Astrocyte (in vitro differentiated cells and primary cell): ENCODE measurements at places on chromosomes 7 and 10. TPM values are rescaled to one million over a fixed set of nuclear protein-coding genes. Genes with fewer than 3 reads are reported as not detected.
A peak's percentile ranks its signal among the peaks of the same experiment; 100 is the strongest.

Gene MYH16
- total RNA-seq: 0.11 and 0.24 TPM in 2 replicates

Gene NOS3
- 1.8 and 2.0 TPM in 2 replicates for total RNA-seq

Gene CXCL12
- total RNA-seq: 23.7 and 48.2 TPM in 2 replicates

Gene CDHR1
- 0.41 and 0.75 TPM in 2 replicates for total RNA-seq

Gene MICALL2
- total RNA-seq: 41.5 and 43.4 TPM in 2 replicates

Gene TMEM106B
- total RNA-seq: 42.8 and 42.9 TPM in 2 replicates

- H3K4me1 ChIP-seq: no peaks in the 10 kb centered on the region
- no peaks in the 10 kb centered on the region for H3K27me3 ChIP-seq
- H3K27ac ChIP-seq: no peak overlapping the region
- no peak for DNase-seq
- no peaks in the 10 kb centered on the region for H3K36me3 ChIP-seq
Measured at GRCh38 chr7:114630201-114630990, 215.8 kb downstream of the FOXP2 start.

DNA sequence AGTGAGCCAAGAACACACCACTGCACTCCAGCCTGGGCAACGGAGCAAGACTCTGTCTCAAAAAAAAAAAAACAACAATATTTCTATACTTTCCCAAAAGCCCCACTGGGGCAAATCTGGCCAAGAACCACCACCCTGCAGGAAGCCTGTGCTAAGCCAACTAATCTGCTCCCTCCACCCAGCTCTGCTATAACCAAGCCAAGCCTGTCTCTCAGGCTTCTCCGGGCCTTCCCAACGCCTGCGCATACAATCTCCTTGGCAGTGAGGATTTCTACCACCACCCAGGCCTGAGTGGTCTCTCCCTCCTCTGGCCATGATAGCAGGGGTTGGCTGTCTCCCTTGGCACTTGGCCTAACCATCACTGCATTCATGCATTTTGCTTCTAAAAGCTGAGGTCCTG, 14.2 kb downstream of the DDX56 start:
- no peak for DNase-seq
- H3K27ac ChIP-seq: no peak overlapping the region
- H3K4me3 ChIP-seq: no peak overlapping the region
- no peaks in the 10 kb centered on the region for H3K27me3 ChIP-seq

GRCh38 chr10:61785473-61786105, 115.9 kb upstream of the ARID5B start:
- no peak overlapping the region for H3K27ac ChIP-seq
- no peak overlapping the region for H3K4me3 ChIP-seq
- H3K36me3 ChIP-seq: no peaks in the 10 kb centered on the region
- H3K27me3 ChIP-seq: no peaks in the 10 kb centered on the region

GRCh38 chr7:53776323-53776722, 740.9 kb downstream of the POM121L12 start:
- H3K4me3 ChIP-seq: no peak overlapping the region
- H3K27me3 ChIP-seq: no peaks in the 10 kb centered on the region
- no peak overlapping the region for H3K27ac ChIP-seq
- no peaks in the 10 kb centered on the region for H3K36me3 ChIP-seq

- H3K27ac ChIP-seq: no peak overlapping the region
- no peak overlapping the region for H3K4me3 ChIP-seq
- H3K36me3 ChIP-seq: peaks cover 36% of the 10 kb centered on the region
- DNase-seq: no peak
- peaks cover 15% of the 10 kb centered on the region for H3K4me1 ChIP-seq
Measured at GRCh38 chr10:93431361-93431760, 50.8 kb downstream of the MYOF start.

GRCh38 chr10:109450702-109451101, 472.6 kb downstream of the XPNPEP1 start:
- H3K27ac ChIP-seq: no peak overlapping the region
- no peak overlapping the region for H3K4me3 ChIP-seq
- H3K36me3 ChIP-seq: no peaks in the 10 kb centered on the region
- H3K4me1 ChIP-seq: peaks cover 3% of the 10 kb centered on the region

DNA sequence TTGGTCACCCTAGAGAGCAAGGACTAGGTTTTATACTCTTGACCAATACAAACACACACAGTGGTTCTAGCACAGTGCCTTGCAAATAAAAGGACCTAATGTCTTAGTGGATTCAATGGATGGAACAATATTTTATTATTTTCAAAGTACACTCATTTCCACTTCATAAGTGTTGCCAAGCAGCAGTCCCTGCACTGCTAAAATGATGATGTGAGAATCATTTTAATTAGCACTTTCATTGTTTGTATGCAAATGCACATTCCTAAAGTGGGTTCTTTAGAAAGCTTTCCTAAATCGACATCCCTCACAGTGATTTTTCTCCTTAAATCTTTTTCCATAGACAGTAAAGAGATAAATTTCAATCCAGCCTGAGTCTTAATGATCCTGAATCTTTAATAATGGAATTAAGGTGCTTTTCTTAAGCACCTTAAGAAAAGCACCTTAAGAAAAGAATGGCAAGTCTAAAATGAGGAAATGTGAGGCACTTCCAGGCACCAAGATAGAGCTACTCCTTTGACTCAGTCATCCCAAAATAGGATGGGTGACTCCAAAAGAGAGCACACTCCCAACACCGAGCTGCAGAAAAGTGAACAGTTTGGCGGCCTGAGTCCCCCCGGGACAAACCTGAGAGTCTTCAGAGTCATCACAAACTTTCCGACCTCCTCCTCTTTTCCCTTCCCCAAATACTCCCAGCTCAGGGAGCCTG, 84.5 kb downstream of the SORBS1 start:
- H3K4me3 ChIP-seq: no peak overlapping the region
- no peaks in the 10 kb centered on the region for H3K27me3 ChIP-seq
- no peak for DNase-seq

DNA sequence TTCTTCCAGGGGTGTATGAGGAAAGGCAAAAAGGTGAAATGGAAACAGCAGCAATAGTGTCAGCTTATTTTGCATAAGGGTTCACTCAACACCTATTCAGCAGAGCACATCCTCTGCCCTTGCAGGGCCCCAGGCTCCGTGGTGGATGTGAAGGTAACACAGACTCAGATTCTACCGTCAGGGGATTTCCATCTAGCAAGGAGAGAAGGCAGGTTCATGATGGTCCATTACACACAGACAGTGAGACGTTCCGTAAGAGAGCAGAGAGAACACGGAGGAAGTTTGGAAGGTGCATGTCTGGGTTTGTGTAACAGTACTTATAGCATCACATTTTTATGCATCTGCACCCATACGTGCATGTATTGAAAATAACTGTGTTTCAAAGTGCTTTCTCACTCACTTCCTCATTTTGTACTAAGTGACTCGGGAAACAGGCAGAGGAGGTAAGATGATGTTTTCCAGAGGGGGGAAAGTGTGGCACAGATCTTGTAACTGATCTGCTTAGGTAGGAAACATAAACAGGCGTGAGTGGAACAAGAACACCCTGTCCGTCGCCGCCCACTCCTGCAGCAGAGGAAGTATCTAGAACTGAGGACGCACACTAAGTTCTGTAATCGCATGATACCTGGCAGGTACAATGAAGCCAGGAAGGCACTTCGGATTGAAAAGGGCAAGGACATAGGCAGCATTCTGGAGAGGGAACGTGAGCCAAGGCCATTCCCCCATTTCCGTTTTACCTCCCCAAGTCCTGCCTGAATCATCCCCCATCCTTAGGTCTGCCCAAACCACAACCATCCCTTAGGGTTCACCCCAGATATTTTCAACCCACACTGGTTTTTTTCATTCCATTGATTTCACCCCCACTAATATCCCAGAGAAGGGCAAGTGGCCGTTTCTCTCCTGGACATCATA, 1.0 kb upstream of the ENO4 start:
- H3K27me3 ChIP-seq: no peaks in the 10 kb centered on the region
- peak overlapping the region; percentile 82 for H3K4me3 ChIP-seq
- no peaks in the 10 kb centered on the region for H3K36me3 ChIP-seq
- peak; percentile 70 for DNase-seq

GRCh38 chr7:68185631-68186456, 1189.2 kb downstream of the TYW1 start:
- DNase-seq: no peak
- H3K4me1 ChIP-seq: no peaks in the 10 kb centered on the region
- H3K4me3 ChIP-seq: no peak overlapping the region
- H3K36me3 ChIP-seq: no peaks in the 10 kb centered on the region
